T1000 (cell line): ENCODE measurements at places on chromosomes 1 and 21.

DNA sequence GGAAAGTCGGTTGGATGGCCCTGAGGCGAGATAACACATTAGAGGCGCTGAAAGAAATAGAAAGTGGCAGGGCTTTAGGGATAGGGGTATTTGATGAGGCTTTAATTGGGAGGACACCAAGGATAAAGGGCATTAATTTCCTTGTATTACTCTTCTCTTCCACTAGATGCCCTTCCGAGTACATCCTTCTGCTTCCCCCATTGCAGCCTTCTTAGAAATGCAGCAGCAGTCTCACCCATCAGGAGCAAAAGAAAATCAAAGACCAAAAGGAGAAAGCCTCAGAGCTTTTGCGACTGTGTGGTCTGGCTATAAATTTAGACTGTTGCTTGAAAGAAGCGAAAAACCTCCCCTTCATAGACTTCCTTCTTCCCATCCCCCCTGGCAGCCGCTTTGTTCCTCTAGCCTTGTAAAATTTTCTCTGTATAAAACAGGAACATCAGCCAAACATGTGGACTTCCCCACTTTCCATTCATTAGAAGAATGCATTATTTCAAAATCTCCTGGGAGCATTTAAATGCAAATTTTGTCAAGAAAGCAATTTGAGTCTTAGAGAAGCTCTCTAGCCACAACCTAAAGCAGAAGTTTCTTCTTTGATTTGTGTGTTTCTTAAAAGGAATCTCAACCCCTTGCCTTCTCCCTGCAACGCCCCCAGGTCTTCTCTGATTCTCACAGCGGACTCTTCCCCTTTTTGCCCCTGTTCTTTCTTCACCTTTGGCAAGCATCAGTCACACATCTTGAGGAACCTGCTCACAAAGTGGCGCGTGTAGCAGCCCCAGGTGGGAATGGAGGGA, 76.6 kb downstream of the NDUFS5 start:
- peak; percentile 30 for DNase-seq

GRCh38 chr21:43321111-43321510, 105.8 kb downstream of the SIK1 start:
- DNase-seq: peak; percentile 78

- no peak for DNase-seq
Measured at GRCh38 chr1:64956010-64956640, 10.2 kb downstream of the JAK1 start.

GRCh38 chr1:173269490-173270230, 62.5 kb upstream of the TNFSF4 start:
- DNase-seq: no peak

DNA sequence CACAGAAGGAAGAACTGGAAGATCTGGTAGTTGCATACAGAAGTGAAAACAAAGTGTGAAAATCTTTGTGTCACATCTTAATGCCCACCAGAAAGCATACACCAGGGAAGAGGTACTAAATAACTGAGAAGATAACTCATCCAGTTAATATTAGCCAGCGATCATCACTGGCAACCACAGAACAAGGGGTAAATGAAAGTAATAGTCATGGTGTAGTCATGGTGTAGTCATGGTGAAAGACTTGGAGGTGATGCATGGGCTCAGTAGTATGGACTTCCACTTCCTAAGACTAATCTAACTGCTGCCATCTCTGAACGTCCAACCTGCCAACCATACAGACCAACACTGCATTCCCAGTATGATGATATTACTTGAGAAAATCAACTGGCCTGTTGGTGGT, 481.2 kb upstream of the NR5A2 start:
- no peak for DNase-seq

GRCh38 chr1:206839006-206839560, 26.3 kb upstream of the IL20 start:
- DNase-seq: no peak

- DNase-seq: no peak
Measured at GRCh38 chr1:108050911-108051629, 86.1 kb upstream of the VAV3 start.
